ENCODE measurements at places on chromosomes 6 and 20. TPM values are rescaled to one million over a fixed set of nuclear protein-coding genes. Genes with fewer than 3 reads are reported as not detected.

GRCh38 chr6:155366325-155366724 is 52.0 kb upstream of the TFB1M start:
- no peaks in the 10 kb centered on the region for H3K4me1 ChIP-seq
- no peak for DNase-seq
- H3K36me3 ChIP-seq: no peaks in the 10 kb centered on the region
- no peak overlapping the region for H3K27ac ChIP-seq
- H3K4me3 ChIP-seq: no peak overlapping the region

GRCh38 chr20:34720266-34720665 is 16.1 kb downstream of the TP53INP2 start:
- no peak overlapping the region for H3K27ac ChIP-seq
- H3K4me1 ChIP-seq: peaks cover 3% of the 10 kb centered on the region
- no peak overlapping the region for H3K4me3 ChIP-seq
- peaks cover 6% of the 10 kb centered on the region for H3K36me3 ChIP-seq
- DNase-seq: peak; percentile 36

DNA sequence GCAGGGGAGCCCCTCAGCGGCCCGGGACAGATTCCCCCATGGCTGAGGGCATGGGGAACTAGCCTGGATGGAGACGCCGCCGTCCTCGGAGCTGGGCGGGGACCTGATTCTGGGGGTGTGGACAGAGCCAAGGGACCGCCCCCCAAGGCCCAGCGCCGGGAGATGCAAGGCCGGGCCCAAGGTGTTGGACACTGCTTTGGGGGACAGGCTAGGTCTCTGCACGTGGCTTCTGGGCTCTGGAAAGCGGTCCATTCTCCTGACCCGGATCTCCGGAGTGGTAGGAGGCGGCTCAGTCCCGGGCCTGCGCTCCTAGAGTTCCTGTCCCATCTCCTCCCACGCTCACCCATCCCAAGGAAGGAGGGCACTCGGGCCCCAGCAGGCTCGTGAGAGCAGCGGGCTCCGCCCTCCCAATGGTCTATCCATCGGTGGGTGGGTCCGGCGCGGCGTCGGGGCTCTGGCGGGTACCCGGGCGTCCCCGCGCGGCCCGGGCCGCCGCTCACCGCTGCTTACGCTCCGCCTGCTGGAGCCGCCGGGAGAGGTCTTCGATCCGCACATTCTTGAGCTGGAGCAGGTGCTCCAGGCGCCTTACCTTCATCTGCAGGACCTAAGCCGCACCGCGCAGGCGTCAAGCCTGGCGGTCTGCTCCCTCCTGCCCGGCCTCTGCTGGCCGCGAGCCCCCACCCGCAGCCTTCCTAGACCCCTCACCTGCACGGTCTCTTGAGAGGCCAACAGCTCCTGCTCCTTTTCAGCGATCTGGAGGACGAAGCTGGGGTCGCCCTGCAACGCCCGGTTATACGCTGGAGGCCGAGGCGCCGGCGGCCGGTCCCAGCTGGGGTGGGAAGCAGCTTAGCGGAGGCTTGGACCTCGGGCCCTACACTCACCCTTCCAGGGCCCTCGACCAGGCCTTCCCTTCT is 3.3 kb downstream of the SPEF1 start:
- peaks cover 5% of the 10 kb centered on the region for H3K27me3 ChIP-seq
- no peaks in the 10 kb centered on the region for H3K36me3 ChIP-seq
- no peak overlapping the region for H3K27ac ChIP-seq

- no peaks in the 10 kb centered on the region for H3K27me3 ChIP-seq
- no peak overlapping the region for H3K27ac ChIP-seq
- no peak for DNase-seq
- no peaks in the 10 kb centered on the region for H3K4me1 ChIP-seq
Measured at GRCh38 chr6:87494761-87495422, 22.1 kb downstream of the SLC35A1 start.

Gene PRR18
- not detected for total RNA-seq

Gene PARD6B
- total RNA-seq: 13.1 TPM

Gene LHFPL5
- total RNA-seq: not detected

Gene LGSN
- total RNA-seq: 0.25 TPM
